ENCODE measurements at places on chromosomes 13 and 19.

GRCh38 chr13:80133631-80134261 is 207.2 kb downstream of the SPRY2 start:
- no peak for DNase-seq

DNA sequence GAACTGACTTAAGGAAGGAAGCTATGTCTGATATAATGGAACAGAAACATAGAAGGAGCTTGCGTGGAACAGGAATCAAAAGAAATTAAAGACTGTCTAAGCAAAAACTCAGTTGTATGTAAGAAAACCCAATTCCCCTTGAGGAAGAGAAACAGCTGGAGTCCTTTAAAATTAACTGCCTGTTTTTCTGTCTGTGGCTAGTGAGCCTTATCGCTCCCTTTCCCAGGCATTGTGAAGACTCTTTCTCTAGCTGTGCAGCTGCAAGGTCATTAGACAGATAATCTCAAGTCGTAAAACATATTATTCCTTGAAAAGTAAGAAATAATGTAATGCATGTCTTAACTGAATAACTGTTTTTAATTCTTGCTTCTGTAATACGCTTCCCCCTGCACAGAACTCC is 39.7 kb upstream of the IGSF23 start:
- DNase-seq = no peak

GRCh38 chr13:43626994-43627393 is 159.8 kb downstream of the ENOX1 start:
- no peak for DNase-seq

DNA sequence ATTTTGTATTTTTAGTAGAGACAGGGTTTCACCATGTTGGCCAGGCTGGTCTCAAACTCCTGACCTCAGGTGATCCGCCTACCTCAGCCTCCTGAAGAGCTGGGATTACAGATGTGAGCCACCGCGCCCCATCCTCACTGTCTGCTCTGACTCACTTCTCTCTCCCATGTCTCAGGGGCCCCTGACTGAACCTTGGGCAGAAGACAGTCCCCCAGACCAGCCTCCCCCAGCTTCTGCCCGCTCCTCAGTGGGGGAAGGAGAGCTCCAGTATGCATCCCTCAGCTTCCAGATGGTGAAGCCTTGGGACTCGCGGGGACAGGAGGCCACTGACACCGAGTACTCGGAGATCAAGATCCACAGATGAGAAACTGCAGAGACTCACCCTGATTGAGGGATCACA is 5.0 kb downstream of the SIGLEC9 start:
- DNase-seq = peak; percentile 25

GRCh38 chr19:46625731-46626130 is 842 bp upstream of the PTGIR start:
- DNase-seq = no peak

DNA sequence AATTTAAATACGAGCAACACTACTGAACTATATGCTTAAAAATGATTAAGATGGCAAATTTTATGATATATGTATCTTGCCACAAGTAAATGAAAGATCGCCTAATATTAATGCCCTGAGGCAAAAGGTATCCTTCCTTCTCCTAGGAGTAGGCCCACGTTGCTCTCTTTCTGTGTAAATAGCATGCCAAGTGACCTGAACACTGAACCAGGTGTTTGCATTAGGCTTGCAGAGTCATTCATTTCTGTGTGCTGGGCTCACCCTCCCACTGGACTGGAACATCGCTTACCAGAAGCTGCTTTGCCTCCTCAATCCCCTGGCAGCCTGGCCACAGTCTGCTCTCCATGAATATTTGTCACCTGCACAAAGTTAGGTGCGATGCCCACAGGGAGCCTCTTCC is 83.3 kb upstream of the TNFSF11 start:
- no peak for DNase-seq

- peak; percentile 85 for DNase-seq
Measured at GRCh38 chr19:10270616-10271394, at the start of gene ICAM1. Gene ICAM1, plus strand, starts transcription at chr19:10271120. Its CDS starts 40 bp downstream, at chr19:10271160.

- DNase-seq = no peak
Measured at GRCh38 chr13:103002279-103002678, 63.9 kb downstream of the SLC10A2 start.

DNA sequence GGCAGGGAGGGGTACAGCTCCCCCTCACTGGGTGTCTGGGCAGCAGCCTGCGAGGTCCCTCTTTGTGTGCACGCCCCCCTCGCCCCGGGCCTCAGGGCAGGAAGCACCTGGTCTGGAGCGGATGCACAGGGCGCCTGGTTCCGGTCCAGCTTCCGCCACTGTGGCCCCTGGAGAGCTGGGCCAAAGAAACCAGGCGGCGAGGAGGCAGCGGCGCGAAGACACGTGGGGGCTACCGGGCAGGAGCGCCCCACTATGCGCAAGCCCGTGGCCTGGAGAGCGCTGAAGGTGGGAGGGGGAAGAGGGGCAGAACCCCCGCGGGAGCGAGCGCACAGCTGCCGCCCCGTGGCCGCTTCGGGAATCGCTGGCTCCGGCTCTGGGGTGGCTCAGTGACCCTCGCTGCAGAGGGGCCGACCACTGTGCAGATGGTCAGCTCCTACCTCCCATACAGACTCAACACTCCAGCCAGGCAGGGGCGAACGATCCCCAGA is 1.7 kb upstream of the LYL1 start:
- DNase-seq = peak; percentile 85

- DNase-seq = no peak
Measured at GRCh38 chr13:101624981-101625380, 172.5 kb downstream of the ITGBL1 start.

DNA sequence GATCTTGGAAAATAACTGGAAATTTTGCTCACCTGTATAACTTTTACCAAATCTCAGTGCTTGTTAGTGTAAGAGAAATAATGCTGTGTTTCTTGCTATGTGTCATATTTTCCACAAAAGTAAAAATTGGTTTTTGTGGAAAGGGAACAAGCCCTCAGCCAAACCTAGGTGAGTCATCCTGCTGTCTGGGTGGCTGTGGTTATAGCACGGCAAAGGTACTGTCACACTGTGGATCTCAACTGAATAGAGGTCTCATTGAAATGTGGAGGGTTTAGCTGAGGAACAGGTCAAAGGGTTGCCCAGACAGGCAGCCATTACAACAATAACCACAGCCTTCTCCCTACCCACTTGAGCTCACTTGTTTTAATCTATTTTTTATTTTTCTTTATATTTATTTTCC is 338.8 kb upstream of the DACH1 start:
- DNase-seq = no peak

GRCh38 chr19:53909471-53910169 is 542 bp downstream of the CACNG7 start:
- no peak for DNase-seq

DNA sequence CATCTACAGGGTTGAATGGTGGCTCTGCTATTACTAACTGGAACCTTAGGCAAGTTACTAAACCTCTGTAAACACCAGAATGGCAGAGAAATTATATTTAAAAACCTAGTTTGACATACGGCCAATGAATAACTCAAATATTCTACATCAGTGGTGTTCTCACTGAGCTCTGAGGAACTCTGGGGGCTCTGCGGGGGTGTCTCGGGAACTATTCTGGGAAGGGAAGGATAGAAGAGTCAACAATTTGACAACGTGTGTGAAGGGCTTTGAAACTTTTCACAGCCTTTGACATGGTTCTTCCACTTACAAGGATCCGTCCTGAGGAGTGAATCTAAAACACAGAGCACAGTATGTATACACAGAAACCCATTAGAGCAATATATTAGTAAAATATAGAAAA is 38.7 kb downstream of the SOHLH2 start:
- DNase-seq = no peak

DNA sequence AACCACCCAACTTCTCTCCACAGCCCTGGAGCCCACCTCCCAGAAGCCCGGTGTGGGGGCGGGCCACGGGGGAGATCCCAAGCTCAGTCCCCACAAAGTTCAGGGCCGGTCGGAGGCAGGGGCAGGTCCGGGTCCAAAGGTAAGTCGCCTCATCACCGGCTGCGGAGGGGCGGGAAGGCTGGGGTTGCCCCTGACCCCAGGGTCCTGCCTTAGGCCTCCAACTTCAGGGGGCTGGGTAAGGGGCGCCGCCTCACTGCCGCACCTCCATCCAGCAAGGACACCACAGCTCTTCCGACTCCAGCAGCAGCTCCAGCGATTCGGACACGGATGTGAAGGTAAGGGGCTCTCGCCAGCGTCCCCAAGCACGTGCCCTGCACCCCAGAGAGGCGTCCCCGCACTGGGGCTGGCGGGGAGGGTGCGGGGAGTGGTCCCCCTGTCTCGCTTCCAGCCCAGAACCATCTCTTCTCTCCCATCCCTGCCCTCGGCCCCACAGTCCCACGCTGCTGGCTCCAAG is 358 bp downstream of the C19orf33 start:
- no peak for DNase-seq

DNA sequence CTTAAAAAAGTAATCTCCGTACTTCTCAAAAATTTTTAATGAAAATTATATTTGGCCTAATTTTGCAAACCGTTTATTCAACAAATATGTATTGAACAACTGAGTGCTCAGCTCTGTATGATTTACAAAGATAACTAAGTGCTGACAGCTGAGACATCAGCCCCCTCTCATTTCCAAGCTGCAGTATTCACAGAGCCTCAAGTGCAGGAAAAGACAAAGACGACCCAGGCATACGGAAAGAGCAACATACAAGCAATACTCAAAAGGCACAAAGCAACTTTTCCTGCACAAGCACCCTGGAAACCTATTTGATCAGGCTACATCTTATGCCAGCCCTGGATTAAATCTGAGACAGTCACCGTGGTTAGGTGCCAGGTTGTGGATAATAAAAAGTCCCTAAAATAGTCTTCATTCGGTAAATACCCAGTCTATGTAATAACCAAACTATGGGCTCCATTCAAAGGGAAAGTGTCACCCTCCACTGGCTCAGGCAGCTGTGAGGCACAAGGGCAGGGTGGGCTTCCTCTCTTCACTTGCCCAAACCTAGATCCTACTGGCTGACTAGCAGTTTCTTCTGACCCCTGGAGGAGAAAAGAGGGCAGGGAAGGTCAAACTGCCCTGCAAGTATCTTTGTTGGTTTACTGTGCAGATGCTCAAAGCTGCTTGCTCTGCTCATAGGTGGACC is 65.5 kb downstream of the TBC1D4 start:
- no peak for DNase-seq

DNA sequence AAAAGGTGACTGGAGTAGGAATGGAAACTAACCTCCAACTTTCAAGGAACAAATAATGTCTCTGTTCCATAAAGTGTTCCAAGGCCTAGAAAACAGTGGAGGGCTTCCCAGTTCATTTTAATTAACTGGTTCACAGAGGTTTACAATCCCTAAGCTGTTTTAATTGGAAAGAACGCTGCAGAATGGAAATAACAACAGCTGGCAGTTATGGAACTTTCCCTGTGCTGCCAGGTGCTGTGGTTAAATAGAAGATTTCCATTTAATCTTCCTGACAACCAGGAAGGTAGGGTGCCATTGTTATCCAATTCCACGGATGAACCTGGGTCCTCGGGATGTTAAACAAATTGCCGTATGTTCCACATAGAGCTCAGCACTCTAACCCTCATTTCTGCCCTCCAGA is 22.2 kb upstream of the PEG3 start:
- DNase-seq = no peak

DNA sequence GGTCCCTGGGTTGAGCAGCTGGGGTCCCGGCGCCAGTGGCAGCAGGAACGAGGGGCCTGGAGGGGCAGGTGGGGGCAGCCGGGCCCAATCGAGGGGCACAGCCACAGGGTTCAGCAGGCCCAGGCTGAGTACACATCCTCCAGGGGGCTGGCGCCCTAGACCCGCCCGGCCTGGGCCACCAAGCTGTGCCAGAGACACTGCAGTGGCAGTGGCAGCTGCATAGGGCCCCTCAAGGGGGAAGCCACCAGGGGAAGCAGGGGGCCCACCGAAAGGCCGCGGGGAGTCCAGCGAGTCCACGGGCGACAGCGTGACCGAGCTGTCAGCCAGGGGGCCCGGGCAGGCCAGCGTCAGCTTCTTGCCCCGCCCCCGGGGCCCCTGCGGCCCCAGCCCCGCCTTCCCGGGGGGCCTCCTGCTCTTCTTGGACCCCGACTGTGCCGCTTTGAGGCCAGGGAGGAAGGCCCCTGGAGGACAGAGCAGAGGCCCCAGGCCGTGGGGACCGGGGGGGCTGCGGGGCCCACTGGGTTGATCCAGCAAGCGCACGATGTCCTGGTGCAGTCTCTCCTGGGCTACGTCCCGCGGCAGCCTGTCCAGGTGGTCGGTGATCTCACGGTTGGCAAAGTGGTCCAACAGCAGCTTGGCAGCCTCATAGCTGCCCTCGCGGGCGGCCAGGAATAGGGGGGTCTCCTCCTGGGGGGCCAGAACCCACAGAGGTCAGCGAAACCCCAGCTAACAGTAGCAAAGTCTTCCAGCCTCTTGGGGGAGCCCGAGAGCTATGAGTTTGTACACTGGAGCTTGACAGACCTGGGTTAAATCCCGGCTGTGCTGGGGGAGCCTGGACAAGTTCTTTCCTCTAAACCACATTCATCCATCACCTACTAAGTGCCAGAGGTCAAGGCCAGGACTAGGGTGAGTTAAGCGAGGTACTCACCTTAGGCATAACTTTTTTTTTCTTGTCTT is 39.5 kb downstream of the NOTCH3 start:
- no peak for DNase-seq

All from activated T-cell treated with anti-CD3 and anti-CD28 coated beads, Interleukin-2, amount 50 U/mL, for 24 hours (primary cell).